ENCODE measurements at places on chromosomes 11 and 22.

DNA sequence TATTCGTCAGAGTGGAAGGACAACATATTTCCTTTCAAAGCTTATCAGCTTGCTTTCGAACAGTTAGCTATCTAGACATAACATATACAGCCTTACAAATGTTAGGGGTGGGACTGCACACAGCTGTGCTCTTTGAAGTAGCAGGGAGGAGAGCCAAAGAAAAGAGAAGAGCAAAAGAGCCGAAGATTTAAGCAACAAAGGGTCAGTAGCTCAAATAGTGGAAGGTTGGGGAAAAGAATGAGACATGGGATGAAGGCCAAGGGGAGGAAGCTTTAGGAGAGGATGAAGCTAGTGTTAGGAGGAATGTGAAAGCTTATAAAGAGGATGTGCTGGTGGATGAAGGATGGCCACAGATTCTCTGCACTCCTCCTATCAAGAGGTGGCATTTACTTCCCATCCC is 31.8 kb upstream of the IGSF22 start:
- DNase-seq: no peak

DNA sequence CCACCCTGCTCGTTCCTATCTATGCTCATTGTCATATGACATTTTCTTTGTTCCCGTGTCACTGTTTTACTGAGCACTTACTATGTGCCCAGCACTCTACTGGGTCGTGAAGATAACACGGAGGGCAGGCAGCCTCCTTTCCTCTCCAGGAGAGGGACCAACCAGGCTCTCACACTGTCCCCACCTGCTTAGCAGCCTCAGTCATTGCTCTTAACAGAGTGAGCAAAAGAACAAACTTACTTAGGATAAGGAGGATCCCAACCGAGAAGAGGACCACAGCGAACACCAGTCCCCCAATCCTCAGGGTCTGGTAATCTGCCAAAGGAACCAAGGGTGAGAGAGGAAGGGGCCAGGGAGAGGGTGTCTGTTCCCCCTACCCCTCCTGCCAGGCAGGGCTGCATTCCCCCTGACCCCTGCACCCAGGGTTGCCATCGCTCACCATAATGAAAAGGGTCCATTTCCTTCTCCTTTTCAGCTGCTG is 17.0 kb upstream of the FXYD2 start:
- no peak for DNase-seq

GRCh38 chr11:75068993-75069392 is 27.7 kb downstream of the OR2AT4 start:
- DNase-seq: no peak

DNA sequence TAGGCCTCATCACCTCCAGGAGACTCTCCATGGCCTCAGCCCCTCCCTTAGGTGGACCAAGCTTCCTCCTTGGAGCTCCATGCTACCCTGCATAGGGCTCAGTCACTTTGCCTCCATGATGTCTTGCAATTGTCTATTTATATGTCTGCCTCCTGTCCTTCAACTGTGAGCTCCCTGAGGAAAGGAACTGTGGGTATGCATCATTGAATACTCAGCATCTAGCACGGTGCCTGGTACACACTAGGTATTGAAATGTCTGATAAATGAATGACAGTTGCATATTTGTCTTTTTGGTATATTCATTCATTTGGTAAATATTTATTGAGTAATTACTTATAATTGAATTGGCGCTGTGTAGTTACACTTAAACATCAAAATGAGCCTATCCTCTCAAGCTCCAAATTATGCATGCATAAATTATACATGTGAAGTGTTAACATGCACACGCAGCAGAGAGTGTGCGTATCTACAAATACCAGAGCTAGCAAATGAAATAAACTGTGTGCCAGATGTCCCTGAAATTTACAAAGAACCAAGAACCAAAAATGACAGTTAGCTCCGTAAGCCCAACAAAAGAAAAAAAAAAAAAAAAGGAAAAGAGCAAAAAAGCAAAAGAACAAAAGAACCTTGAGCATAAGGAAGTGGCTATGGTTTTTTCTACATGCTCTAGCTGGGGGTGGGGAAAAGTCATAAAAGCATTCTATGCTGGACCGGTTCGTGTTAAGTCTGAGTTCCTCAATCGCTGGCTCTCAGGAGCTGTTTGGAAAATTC is 25.2 kb downstream of the GRAP2 start:
- DNase-seq: no peak

DNA sequence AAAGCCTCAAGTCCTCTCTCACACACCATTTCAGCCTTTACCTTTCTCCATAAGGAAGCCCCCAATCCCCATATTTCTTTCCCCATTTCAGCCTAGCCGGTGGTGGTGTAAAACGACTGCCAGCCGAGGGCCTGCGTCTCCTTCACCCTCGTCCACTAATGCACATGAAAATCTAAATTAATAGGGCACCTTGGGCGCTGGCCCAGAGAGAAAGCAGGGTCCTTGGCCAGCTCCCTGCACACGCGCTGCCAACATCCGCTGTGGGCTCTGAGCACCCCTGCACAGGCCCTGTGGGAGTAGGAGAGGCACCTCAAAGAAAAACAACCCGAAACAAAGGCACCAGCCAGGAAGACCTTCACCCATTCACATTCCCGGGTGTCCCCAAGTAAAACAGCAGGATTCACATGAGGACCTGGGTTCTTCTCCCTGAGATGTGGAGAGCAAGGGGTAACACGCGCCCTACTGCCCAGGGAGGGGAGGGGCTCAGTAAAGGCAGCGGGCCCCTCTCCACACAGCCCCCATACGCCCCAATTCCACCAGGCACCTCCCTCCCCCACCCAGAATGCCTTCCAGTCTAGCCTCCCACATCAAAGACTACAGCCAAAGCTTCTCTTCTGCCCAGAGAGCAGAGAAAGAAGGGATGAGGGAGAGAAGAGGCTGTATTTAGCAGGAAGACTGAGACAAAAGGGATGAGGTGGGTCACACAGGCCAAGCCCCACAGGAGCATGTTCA is 79.0 kb downstream of the MICAL3 start:
- no peak for DNase-seq

- DNase-seq: no peak
Observed at GRCh38 chr11:115608976-115609375, 104.8 kb upstream of the CADM1 start.

DNA sequence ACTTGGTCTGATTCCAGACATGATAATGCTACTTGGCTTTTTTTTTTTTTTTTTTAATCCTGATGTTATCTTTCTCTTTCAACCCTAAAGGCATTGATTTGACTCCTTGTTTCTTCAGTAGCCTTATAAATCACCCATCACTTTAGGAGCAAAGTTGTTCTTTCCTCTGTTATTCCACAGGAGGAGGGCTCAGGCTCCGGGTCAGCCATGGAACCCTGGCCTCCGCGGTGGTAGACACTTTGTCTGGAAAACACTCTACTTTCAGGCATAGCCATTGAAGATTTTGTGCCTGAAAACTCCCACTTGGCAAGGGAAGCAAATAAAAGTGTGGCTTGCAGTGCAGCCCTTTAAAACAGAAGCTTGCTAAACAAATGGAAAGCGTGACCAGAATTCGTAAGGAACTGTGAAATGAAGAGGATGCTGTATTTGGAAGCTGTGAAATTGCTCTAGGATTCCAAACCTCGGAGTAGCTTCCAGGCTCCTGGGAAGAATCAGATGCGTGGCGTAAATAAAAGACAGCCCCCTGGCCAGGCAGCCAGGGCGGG is 44.9 kb downstream of the ARHGAP8 start:
- DNase-seq: no peak

- no peak for DNase-seq
Observed at GRCh38 chr22:29244785-29245625, 22.8 kb downstream of the RHBDD3 start.

- DNase-seq: no peak
Observed at GRCh38 chr11:83293457-83293774, 7.2 kb upstream of the CCDC90B start.

DNA sequence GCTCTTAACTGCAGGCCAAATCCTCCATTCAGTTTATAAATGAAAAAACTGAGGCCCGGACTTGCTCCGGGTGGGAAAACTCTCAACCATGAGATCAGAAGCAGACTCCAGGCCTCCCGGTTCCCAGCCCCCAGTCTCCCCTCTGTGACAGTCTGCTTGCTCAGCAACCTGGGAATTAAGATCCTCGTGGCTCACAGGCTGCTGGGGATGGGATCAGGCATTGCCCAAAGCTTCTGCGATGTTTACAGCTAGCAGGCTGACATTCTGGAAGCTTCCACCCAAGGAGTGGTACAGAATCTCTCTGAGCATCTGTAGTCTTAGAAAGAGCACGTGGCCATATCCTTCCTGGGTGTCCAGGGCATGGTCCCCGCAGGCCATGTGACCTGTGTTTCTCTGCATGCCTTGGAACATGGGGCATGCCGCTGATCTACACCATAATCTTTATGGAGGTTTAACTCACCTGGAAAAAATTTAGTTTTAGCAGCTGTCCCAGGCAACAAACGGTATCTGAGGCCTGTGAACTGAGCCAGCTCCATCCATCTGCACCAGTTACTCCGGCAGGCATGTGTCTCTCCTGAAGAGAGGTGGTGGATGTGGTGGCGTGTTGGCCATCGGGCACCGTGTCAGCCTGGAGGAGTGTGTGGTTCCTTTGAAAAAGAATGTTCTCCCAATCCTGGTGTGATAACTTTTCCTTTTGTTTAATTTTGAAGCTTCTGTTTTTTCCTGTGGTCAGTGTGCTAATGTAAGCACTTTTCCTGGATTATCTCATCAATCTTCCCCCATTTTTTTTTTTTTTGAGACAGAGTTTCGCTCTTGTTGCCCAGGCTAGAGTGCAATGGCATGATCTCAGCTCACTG is 7.9 kb downstream of the FBLN1 start:
- DNase-seq: no peak

- no peak for DNase-seq
Observed at GRCh38 chr11:73397468-73398131, 21.4 kb downstream of the RELT start.

- DNase-seq: no peak
Observed at GRCh38 chr22:42299586-42300258, 29.3 kb upstream of the TCF20 start.

GRCh38 chr11:60970369-60970774 is 1.1 kb upstream of the CD6 start:
- peak; percentile 17 for DNase-seq

- DNase-seq: no peak
Observed at GRCh38 chr11:119370486-119371046, 10.9 kb downstream of the USP2 start.

GRCh38 chr11:126357969-126358762 is 2.7 kb downstream of the ST3GAL4 start:
- no peak for DNase-seq

- no peak for DNase-seq
Observed at GRCh38 chr11:12124306-12124705, 13.9 kb downstream of the MICAL2 start.

- no peak for DNase-seq
Observed at GRCh38 chr22:44188986-44189630, 8.4 kb downstream of the PARVG start.

DNA sequence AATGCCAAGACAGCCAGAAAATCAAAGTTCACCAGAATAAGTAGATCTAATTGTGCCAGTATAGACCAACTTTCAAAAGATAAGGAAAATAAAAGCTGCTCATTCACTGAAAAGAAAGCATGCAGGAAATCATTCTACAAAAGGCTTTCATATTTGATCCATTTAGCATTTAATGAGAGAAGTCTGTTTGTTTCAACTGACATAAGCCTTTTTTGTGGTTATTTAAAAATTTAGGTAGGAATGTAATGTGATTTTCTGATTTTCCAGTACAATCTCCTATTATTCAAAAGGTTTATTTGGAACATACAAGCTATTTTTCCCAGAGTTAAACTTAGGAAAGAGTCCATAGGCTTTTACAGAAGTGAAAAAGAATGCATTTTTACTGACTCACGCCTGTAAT is 92.7 kb downstream of the SBF2 start:
- no peak for DNase-seq

GRCh38 chr11:9639985-9640384 is 23.9 kb upstream of the SWAP70 start:
- DNase-seq: no peak

DNA sequence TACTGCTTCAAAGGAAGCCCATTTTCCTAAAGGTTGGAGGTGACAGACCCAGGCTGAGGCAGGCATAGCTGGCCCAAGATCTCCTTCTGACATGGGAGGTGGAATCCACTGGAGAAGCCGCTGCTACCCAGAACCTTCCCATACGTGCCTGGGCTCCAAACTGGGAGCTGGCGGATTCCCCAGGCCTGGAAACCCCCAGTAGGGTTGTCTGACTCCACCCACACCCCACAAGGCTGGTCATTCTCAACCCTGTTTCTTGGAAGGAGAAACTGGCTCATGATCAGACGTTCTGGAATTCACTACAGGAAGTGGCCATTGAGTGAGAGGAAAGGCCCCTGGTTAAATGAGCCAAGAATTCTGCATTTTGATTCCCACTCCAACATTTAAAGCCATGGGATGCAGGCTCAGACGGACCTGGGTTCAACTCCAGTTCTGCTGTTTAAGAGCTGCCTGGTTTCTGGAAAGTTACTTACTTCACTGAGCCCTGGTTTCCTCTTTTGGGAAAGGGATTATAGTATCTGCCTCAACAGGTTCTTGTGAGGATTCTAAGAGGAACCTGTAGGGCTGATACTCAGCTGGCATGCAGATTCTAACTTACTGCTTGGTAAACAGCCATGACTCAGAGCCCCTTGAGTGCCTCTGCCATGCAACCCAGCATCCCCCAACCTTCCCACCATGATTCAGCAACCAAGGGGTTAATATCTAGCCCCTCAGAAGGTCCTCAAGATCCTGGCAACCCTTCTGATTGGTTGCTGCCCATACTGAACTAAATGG is 19.4 kb upstream of the TSKU start:
- no peak for DNase-seq

- no peak for DNase-seq
Observed at GRCh38 chr11:128471138-128471661, 116.2 kb downstream of the ETS1 start.

- DNase-seq: no peak
Observed at GRCh38 chr11:46050003-46050461, 71.2 kb downstream of the PHF21A start.

GRCh38 chr11:117482881-117483280 is 155.2 kb downstream of the CEP164 start:
- DNase-seq: no peak

- DNase-seq: no peak
Observed at GRCh38 chr11:19632499-19632834, 80.2 kb upstream of the NAV2 start.

DNA sequence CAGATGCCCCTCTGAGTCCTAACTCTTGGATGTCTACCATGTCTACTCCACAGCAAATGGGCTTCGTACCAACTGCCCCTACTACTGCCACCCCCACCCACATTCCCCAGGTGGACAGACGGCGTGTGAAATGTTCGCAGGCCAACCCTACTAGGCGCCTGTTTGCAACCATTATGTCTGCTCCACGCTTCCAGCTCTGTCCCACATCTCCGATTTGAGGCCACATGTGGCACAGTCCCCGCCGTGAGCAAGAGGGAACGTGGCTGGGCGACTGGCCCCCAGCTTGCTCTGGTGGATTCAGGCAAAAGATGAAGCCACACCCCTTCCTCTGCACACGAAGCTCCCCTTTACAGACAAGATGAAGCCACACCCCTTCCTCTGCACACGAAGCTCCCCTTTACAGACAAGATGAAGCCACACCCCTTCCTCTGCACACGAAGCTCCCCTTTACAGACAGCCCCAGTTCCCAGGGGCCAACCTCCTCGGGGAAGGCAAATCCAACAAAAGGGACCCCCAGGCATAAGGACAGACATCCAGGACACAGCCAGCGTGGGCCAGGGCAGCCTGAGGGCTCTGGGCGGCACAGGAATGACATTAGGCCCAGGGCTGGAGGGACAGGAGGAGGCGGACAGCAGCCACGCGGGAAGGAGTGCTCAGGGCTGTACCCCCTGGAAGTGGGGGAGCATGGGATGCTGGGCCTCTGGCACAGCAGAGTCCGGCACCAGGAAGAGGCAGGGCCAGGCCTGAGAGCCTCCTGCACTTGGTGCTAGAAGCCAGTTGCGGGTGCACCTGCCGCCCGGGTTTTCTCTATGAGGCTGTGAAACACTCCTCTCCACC is 106.2 kb downstream of the SHANK2 start:
- no peak for DNase-seq
